Foreskin keratinocyte (primary cell): ENCODE measurements at places on chromosomes 6 and 20. TPM values are rescaled to one million over a fixed set of nuclear protein-coding genes. Genes with fewer than 3 reads are reported as not detected.
A peak's percentile ranks its signal among the peaks of the same experiment; 100 is the strongest.

DNA sequence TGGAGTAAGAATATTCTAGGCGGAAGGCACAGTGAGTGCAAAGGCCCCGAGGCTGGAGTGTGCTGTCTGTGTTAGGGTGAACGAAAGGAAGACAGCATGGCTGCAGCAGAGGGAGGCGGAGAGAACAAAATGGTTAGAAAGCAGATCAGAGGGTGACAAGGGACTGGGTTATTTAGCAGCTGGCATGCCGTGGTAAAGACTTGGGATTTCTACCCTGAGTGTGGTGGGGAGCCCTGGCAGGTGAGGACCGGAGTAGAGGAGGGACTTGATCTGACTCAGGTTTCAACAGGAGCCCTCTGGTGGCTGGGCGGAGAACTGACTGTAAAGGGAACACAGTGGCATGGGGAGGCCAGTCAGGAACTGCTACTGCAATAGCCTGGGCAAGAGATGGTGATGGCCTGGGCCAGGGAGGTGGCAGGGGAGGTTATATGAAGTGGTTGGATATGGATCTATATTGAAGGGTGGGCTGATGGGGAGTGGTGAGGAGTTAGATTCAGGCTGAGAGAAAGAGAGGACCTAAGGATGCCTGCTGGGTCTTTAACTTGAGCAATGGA, 38.0 kb downstream of the PIM1 start:
- DNase-seq, result peak; percentile 65

- DNase-seq, result no peak
These were observed 186.7 kb downstream of the RPS12 start for GRCh38 chr6:133001040-133001565.

The TTK gene
- polyA plus RNA-seq, result 9.9 and 14.4 TPM in 2 replicates

The RTN4IP1 gene
- 10.4 and 12.4 TPM in 2 replicates for polyA plus RNA-seq

DNA sequence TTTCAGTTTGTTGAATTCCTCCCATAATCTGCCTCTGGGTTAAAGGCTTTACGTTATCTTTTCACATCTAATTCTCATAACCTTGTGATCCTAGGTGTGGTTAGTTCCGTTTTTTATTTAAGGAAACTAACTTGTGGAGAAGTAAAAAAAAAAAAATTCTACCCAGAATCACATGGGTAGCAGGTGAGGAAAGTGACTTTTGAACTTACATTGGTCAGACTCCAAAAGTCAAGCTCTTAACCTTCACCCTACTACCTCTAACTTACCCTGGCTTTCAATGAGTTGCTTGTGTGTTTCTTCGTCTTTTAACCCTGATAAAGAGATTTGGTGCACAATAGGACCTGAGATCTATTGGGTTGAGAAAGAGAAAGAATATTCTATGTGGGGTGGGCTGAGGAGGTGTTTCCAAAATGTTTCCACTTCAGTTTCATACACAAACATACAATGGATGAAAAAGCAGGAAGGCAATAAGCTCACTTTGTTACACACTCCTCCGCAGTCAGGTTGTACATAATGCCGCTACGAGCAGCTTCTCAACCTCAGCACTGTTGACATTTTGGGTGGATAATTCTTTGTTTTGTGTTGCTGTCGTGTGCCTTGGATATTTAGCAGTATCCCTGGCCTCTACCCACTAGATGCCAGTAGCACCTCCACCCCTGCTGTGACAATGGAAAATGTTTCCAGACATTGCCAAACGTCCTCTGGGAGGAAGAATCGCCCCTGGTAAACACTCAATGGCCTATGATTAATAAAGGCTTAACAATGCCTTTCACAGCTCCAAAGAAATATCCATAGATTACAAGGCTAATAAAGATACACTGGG, 193.0 kb upstream of the ZNF217 start:
- DNase-seq, result no peak

The ZBTB46 gene
- polyA plus RNA-seq, result 0.06 and 0.09 TPM in 2 replicates

DNA sequence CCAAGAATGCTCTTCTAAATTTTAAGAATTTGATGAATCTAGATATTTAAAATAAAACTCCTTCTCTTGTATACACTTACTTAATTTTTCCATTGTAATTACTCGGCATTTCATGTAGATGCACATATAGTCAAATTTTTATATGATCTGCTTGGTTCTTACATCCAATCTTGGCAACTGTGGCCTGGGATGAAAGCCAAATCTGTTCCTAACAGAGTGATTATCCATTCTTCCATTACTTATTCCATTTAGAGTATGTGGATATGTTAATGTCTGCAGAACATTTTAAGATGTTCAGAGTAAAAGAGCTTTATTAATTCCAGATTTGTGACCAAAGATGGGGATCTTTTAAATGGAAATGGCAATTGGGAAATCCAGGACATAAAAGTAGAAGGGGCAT, 144.1 kb upstream of the PDE7B start:
- no peak for DNase-seq

DNA sequence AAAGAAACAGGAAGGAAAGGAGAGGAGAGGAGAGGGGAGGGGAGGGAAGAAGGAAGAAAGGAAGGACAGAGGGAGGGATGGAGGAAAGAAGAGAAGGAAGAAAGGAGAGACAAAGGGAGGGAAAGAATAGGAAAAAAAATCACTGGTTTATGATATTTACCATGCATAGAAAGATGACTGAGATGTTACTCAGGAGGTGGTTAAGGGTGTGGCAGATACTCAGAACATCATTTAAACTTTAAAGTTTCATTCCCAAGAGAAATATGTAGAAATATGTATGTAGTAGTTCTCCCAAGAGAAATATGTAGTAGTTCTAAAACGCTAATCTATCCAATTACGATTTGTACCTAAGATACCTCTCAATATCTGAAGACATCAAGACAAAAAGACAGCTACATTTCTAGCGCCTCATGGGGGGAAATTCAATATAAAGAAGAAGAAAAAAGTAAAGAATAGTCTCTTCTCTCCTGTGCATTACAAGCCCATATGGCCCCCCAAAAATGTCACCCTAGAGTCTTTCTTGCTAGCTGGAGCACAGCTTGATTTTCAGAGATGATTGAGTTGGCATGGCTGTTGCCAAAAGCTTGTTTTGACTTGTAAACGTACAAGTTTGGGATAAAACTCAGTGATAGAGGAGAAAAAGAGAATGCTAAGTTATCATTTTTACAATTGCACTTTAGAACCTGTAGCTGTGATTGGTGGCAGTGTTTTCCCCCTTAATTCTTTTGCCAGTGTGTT, 539.2 kb downstream of the CDH26 start:
- peak; percentile 18 for DNase-seq

The SULF2 gene
- polyA plus RNA-seq, result 153 and 180 TPM in 2 replicates

DNA sequence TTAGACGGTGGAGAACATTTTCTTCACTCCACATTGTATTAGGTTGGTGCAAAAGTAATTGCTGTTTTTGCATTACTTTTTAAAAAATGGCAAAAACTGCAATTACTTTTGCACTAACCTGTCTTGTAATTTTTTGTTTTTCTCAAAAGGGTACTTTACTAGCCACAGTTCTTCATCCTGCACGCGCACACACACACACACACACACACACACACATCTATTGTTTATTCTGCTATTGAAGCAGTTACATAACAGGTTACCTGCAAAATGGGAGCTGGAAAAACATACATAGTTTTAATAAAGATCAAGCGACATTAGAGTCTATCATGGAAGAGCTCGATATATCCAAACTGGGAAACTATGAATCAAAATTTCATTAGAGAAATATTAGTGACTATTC, 235.2 kb downstream of the SIM1 start:
- DNase-seq, result no peak

DNA sequence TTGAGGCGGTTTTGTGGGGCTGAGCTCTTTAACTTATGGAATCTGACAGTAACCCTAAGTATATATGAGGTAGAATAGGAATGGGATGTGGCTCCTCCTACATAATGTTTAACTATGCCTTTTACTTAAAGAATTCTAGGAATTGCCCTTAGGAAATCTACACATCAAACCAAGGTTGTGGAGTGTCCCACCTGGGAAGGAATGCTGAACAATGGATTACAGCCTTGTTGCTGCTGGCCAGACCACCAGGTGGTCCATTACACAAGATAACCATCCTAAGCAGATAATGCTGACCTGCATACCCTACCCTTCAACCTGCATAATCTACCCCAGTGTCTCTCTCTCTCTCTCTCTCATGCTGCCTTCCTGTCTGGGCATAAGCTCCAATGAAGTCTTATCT, 35.0 kb upstream of the SLC22A16 start:
- DNase-seq, result peak; percentile 73

DNA sequence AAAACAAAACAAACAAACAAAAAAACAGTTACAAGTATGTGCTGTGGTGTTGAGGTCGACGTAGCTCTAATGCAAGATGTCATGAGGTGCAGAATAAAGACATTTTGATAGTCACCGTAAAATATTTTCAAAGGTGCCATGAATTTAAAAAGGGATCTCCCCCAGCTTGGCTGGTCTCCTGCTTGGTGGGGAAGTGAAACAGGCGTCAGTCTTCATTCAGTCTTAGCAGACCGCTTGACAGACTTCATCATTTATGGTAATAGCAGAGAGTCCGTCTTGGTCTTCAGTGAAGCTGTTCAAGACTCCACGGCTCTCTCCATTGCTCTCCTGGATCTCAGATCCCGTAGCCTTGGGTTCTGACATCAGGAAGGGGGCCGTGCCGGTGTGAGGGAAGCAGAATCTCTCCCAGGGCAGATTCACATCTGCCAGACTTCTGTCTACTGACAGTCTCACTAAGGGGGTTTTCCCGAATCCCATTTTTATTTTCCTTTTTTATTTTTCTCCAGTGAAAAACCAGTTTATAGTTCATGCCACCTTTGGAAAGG, 1.6 kb downstream of the SLC24A3 start:
- DNase-seq, result no peak

GRCh38 chr6:95545686-95546085, 31.6 kb upstream of the MANEA start:
- no peak for DNase-seq

DNA sequence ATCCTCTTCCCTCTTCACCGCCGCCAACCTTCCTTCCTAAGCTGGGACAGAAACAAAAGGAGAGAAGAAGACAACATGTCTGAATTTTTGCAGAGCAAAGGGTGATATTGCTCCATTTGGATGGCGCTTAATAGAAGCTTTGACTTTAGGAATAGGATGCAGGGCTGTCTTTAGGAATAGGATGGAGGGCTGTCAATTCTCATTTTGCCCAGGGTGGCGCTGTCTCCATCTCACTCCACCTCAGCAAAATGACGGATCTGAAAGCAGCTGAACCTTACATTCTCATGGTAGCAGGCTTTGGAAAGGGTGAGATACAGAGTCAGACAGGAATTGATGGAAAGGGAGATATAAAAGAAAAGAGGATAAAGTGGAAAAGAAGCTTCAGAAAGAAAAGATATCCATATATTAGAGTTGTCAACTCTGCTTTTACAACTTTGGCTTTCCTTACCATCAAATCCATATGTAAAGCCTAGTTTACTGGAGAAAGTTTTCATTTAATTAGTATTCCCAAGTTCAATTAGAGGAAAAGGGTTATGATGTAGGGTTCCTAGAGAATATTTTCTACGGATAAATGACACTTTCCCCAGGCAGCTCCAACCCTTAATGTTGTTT, 2.4 kb downstream of the MTCL3 start:
- peak; percentile 46 for DNase-seq

- DNase-seq, result no peak
These were observed 98.1 kb upstream of the AKAP12 start for GRCh38 chr6:151141685-151142084.

The SLC18B1 gene
- 8.3 and 8.7 TPM in 2 replicates for polyA plus RNA-seq

The MPIG6B gene
- polyA plus RNA-seq, result 0.07 TPM in 1 of 2 replicates, not detected in the other

- DNase-seq, result peak; percentile 96
These were observed 146.9 kb upstream of the SGK1 start for GRCh38 chr6:134464690-134465411.

DNA sequence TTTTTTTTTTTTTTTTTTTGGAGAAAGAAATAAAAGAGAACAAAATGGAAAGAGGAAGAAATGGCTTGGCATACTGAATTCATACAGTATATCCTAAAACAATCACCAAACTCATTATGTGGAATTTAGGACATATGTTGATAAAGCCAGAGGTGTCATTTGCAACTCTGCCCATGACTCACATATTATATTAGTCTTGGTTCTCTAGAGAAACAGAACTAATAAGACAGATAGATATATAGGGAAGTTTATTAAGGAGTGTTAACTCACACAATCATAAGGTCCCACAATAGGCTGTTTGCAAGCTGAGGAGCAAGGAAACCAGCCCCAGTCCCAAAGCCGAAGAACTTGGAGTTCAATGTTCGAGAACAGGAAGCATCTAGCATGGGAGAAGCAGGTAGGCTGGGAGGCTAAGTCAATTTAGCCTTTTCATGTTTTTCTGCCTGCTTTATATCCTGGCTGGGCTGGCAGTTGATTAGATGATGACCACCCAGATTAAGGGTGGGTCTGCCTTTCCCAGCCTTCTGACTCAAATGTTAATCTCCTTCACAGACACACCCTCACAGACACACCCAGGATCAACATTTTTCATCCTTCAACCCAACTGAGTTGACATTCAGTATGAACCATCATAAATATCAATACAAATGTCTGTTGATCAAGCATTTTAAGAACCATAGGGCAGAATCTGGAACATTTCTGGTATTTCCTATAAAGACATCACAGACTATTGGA, 102.3 kb downstream of the UBE3D start:
- peak; percentile 40 for DNase-seq

The RPS6KA2 gene
- 2.9 and 3.2 TPM in 2 replicates for polyA plus RNA-seq

GRCh38 chr6:154839546-154839945, 106.3 kb downstream of the SCAF8 start:
- DNase-seq, result no peak

The TCF21 gene
- polyA plus RNA-seq, result not detected in 2 replicates

The ZNF311 gene
- 1.9 TPM in 2 replicates for polyA plus RNA-seq

- peak; percentile 96 for DNase-seq
These were observed 639 bp upstream of the ZNF335 start for GRCh38 chr20:45972500-45973183.

DNA sequence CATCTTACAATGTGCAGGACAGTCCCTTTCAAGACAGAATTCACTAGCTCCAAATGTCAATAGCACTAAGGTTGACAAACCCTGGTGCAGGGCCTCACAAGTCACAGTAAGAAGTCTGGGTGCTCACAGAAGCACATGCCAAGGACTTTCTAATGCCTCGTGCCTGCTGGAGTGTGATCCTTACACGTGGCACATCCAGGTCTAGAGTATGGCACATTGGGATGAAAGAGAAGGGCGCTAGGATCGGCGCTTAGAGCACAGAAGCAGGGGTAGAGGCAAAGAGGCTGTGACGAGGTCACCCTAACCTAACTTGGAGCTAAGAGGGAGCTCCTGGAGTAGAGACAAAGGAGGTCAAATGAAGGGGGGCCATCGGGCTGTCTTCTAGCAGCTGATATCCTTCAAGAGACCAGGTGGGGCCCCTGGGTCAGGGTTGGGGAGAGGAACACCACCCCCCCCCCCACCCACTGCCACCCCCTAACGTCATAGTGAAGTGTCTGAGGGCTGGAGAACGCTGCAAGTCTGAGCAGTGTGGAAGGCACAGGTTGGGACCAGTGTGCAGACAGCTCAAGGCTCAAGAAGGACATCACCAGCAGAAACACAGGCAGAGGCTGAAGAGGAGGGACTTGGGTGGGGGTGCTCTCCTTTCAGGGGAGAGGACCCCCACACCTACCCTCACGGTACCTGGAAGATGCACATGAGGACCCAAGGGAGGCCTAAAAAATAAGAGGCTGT, 97.8 kb upstream of the MRPS10 start:
- no peak for DNase-seq
